KG1 (cell line): ENCODE measurements at places on chromosomes 7 and 10.

DNA sequence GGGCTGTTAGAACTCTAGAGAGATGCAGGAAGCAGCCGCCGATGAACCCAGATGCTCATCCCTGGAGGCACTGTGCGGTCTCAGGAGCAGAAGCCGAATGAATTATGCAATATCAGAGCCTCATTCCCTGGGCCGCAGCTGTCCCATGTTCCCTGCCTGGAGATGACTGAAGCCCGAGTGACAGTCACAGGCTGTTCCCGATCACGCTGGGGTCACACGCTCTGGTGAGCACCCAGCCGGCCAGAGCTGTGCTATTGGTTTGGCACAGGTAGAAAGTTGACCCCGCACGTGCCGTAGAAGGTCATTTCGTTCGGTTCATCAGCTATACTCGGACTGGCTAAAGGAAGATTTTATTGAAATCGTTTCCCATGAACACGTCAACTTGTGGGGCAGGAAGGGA, 140.5 kb upstream of the SH2B2 start:
- no peak for DNase-seq

- DNase-seq: no peak
These were observed 4.3 kb upstream of the KAT6B start for GRCh38 chr10:74822101-74822500.

DNA sequence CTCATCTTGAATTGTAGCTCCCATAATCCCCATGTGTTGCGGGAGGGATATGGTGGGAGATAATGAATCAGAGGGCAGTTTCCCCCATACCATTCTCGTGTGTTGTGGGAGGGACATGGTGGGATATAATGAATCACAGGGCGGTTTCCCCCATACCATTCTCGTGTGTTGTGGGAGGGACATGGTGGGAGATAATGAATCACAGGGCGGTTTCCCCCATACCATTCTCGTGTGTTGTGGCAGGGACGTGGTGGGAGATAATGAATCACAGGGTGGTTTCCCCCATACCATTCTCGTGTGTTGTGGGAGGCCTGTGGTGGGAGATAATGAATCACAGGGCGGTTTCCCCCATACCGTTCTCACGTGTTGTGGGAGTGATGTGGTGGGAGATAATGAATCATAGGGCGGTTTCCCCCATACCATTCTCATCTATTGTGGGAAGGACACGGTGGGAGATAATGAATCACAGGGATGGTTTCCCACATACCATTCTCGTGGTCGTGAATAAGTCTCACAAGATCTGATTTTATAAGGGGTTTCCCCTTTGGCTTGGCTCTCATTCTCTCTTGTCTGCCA, 271.0 kb downstream of the MAD1L1 start:
- DNase-seq: no peak

DNA sequence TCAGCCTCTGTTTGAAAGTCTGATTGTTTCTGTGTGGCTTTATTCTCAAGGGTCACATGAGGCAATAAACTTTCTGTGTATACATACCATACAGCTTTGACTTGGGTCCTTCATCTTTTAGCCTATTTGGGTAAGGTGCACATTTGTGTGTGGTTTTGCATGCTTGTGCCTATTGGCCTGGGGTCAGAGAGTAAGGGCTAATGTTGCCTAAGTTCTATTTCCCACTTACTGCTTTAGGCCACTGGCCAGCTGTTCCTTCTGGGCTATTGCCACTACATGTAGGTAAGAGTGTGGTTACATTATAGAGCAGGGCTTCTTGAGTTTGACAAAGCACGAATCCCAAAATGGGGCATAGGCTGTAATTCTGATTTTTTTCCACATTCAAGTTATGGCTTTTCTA, 21.8 kb downstream of the BBIP1 start:
- DNase-seq: no peak

GRCh38 chr10:5616046-5616445, 50.3 kb downstream of the ASB13 start:
- DNase-seq: no peak

DNA sequence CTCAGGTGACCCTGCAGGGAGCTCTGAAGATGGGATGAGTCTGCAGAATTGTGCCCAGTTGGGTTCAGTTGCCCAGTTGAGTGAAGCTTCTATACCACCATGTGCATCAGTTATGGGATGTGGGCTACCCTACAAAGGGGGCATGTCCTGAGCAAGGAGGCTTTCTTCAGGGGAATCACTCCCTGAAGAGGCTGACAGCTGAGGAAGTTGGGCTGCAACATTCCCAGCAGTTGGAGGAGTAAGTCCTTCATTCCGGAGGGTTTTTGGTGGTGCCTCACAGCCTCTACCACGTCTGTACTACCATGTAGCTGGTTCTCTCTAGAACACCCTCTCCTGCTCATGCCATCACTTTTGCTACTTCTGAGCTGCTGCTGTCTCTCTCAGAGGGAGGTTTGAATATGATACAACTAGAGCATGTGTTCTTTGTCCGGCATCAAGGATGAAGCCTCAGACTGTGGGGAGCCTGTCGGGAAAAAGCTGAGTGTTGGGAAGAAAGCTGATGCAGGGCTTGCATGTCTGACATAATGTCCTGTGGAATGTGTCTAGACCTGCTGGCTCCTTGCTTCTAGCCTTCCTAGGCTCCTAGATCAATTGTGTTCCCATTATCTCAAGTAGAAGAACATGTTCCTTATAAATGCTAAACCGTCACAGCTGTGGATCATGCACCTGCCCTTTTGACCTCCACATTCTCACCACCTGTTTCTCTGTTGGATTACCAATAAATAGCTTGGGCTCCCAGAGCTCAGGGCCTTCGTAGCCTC, 355.8 kb downstream of the CCSER2 start:
- no peak for DNase-seq

- DNase-seq: no peak
These were observed 56.7 kb downstream of the COL17A1 start for GRCh38 chr10:104028823-104029520.

- DNase-seq: no peak
These were observed 12.7 kb downstream of the TMEM120A start for GRCh38 chr7:75981453-75982305.

GRCh38 chr10:33331379-33331694, 3.1 kb downstream of the NRP1 start:
- DNase-seq: no peak

DNA sequence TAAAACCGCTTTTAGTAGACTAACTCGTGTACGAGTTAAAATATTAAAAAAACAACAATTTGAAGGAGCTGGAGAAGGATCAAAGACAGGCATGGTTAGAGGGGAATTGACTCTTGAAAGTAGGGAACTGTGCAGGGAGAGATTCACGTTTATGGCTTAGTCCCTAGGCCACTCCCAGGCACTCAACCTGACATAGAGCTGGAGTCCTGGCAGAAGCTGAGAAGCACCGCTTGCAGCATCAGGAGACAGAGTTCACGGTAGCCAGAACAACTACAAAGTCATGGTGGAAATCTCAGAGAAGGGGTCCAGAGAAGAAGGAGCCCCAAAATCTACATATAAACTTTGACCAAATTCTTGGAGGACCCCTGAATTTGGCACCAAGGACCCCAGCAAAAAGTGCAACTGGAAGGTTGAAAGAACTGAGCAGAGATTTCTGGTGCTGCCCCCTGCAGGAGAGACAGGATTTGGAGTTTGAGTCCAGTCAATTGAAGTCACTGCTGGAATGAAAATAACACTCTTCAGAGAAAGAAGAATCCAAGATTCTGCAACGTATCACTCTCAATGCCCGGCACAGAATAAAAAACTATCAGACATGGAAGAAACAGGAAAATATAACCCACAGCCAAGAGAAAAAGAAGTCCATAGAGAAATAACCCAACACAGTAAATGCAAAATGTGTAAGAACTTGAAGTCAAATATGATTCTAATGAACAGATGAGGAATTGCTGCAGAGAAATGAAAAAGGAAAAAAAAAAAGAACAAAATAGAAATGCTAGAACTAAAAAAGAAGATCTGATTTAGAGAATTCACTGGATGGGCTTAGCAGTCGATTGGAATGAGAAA, 493.3 kb upstream of the PODXL start:
- DNase-seq: no peak
